Neural crest cell (in vitro differentiated cells): ENCODE measurements at places on chromosomes 7 and 10. TPM values are rescaled to one million over a fixed set of nuclear protein-coding genes. Genes with fewer than 3 reads are reported as not detected.
A peak's percentile ranks its signal among the peaks of the same experiment; 100 is the strongest.

DNA sequence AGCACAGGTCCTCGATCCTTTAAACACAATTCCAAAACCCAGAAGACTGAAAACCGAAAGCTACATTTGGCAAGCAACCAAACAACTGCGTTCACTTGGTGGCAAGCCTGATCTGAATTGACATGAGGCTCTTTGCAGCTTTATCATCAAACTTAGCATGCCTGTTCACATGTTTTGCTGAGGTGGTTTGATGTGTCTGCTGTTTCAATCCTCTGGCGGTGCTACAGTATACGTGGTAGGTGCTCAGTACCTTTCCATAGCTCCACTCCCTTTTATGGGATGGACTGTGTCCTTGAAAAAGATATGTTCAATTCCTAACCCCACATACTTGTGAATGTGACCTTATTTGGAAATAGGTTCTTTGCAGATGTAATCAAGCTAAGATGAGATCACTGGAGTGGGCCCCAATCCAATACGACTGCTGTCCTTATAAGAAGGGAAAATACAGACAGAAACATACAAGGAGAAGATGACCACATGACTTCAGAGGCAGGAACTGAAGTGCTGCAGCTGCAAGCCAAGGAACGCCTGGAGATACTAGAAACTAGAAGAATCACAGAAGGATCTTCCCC, 33.4 kb downstream of the CCDC6 start:
- DNase-seq: no peak

- no peak for DNase-seq
These were observed 232.3 kb upstream of the GLI3 start for GRCh38 chr7:42469341-42469740.

DNA sequence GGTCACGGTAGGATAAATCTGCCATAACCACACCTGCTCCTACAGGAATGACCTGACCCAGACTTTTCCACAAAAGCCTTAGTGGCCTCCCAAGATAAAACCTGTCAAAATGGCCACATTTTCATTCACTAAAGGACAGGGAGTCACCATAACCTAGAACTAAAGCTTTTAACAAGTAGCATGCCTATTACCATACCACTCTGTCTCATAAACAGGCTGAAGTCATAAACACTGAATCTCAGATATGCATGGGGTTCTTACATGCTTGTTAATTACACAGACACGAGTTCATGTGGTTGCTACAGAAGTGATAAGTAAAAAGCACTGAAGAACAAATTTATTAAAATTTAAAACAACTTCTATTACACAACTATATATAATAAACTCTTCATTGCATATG, 56.0 kb downstream of the HIPK2 start:
- DNase-seq: no peak

DNA sequence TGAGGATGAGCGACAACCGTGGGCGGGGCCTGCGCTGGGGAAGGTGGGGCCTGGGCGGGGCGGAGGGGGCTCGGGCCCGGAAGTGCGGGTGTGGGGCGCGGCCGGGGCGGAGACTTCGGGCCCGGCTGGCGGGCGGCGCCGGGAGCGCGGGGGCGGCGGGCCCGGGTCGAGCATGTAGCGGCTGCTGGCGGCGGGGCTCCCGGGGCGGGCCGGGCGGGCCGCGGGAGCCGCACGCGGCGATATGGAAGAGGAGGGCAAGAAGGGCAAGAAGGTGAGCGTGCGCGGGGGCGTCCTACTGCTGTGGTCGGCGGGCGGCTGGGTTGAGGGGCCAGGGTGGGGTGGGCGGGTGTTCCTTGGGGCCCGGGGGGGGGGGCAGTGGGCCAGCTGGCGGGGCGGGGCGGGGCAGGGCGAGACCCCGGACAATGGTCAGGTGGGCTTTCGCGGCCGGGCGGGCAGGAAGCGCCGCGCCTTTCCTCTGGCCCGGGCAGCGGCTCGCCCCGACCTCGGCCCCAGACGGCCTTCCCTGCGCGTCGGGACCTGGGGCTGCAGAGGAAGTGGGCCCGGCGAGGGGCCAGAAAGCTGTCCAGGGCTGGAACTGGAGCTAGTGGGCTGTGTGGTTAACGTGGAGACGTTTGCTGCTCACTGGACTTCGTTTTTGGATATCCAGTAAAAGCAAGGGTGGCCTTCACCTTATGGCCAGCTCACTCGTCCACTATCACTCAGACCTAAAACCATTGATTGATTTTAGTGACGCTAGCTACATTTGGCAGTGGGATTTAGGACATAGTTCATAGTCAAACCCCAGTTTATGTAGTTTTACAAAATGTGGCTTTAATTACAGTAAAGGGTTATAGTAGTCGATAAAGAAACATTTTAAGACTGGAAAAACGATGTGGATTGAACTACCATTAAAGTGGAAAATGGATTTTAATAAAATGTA, at the start of gene CCM2:
Gene CCM2, plus strand, starts transcription at position 109 of the 940 bp plus-strand sequence. Its CDS starts 133 bp downstream, at position 242.
- peak; percentile 39 for DNase-seq

DNA sequence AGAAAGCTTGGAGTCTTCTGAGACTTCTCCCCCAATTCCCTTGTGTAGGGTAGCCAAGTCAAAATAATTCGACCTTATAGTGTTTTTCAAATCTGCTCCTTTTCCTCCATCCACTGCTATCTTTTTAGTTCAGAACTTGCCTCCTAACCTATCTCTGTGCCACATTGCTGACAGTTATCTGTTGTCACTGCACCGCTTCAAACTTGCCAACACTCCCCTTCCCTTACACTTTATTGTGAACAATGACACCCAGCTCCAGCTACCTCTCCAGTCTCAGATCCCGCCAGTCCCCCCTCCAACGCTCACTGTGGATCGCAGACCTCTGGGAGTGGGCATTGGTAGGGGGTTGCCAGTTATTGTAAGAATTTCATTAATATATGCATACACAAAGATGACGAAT, 16.3 kb upstream of the HPS1 start:
- no peak for DNase-seq

DNA sequence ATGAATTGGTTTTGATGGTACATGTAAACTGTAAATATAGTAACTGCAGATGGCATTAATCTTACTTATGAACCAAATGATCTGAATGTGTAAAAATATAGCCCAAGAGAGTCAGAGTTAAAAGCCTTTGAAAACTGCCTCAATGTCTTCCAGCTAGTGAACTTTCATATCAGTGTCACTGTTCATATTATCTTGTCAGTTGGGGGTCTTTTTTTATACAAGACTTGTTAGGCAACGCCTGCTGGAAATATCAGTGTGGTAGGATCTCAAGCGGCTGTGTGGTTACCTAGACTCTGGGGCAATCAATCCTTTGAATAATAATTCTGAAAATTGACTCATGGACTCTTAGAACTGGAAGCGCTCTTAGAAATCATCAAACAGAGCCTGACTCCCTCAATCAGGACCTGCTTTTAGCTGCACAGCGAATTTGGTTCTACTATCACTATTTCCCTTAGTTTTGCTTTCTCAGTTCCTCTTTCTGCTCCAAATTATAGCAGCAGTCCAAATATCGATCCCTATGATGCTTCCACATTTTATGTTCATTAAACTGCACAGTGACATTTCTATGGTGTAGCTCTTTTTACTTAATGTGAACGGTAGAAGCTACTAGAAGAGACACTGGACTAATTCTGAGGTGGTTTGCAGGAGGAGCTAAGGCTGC, 100.1 kb upstream of the COL1A2 start:
- DNase-seq: no peak

The VWC2 gene
- total RNA-seq: 0.02 TPM in 1 of 2 replicates, not detected in the other

The SEMA3C gene
- total RNA-seq: 36.6 and 36.9 TPM in 2 replicates

The NKX6-2 gene
- 0.32 TPM in 1 of 2 replicates, not detected in the other for total RNA-seq
